SW480 (cell line): ENCODE measurements at places on chromosomes 2 and 18.

GRCh38 chr2:164734196-164734595 lies 107.4 kb downstream of the COBLL1 start:
- no peak for DNase-seq

DNA sequence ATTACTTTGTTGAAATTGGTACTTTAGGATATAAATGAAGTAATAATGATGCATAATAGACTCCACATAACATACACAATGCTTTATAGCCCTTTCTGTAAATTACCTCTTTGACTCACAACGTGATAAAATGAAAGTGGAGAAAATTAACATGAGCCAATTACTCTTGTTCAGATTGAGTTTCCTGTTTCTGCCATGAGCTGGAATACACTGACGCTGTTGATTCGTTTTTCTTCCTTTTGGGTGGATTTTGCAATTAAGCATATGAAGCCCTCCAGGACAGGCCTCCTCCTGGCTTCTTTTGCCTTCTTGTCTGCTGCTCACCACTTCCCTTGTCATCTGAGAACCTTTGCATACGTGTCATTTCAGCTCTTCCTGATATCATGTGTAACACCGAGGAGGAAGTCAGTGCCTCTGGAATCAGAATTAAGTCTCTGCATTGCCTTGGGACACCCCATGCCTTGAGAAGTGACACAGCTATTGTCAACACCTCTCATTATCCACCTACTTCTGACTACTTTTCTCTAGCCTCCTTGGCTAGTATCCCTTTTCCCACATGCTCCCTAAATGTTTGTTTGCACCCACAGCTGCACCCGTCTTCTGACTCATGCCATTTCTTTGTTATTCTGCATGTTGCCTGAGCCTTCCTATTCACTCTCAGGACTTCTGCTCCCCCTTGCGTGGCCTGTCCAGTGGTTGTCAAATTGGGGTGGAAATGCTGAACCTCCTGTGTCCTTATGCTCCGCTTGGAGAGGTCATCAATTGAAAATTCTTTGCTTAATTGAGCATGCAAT lies 134.1 kb downstream of the FMNL2 start:
- DNase-seq, result no peak

DNA sequence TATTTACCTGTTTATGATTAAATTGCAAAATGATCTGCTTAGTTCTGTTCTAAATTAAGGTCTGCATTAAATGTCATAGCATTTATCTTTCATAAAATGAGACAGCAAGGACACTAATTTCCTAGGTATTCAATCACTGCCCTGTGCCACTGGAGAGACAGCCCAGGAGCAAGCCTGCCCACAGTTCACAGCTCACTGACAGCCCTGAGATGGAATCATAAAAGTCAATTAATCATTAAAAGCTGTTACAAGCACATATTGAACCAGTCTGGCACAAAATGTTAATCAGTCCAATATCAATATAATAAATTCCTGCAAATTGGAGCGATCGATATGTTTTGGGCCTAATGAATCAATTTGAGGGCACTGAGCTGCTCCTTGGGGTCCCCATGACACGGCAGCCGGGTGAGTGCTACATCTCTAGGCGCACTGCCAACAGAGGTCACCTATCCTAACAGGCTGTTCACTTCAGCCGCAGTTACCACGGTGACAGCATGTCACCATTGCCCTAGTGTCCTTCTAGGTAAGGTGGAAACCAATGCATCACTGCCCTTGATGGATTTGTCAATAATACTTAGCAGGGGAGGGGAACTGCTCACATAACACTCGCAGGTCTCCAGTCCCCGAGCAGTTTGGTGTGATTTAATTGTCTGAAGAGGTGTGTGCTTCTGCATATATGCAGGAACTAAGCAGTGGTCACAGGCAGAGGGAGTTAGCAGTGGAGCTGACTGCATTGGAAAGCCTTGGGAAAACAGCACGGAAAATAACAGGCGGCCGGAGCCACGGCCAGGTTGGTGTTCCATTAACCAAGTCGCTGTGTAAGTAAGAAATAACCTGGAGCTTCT lies 47.3 kb downstream of the POU3F3 start:
- no peak for DNase-seq

DNA sequence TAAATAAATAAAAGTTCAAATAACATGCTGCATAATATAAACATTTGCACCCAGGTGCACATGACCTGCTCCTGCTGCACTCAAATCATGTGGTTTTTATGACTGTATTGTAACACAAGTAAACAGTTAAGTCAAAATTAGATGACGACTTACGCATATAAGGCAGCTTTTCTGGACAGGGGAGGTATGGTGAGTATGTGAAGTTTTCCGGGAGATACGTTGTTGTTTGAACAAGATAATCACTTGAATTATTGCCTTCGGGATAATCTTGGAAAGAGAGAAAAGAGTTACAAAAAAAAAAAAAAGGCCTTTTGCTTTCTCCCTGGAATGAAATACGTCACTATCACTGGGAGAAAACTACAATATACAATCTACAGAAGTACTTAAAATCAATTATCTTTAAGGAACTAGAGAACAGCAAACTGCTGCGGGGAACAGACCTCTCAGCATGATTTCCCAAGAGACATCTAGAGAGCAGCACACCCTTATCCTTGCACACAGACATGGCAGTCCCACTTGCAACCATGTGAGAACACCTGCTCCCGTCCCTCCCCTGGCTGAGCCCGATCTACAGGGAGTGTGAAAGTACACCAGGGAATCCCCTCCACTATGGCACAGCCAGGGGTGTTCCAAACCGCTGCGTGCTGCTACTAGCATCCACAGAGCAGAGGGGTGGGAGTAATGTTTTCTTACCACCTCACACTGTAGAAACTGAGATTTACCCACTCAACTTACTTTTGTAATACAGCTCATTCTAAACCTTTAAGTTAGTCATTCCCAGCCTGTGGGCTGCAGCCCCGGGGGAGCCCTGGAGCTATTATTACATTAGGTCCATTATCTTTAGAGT lies 26.3 kb downstream of the B4GALT6 start:
- no peak for DNase-seq

- DNase-seq, result no peak
Observed at GRCh38 chr2:225156853-225157451, 114.7 kb upstream of the DOCK10 start.

GRCh38 chr2:144858211-144858610 lies 338.3 kb upstream of the ZEB2 start:
- DNase-seq, result no peak

DNA sequence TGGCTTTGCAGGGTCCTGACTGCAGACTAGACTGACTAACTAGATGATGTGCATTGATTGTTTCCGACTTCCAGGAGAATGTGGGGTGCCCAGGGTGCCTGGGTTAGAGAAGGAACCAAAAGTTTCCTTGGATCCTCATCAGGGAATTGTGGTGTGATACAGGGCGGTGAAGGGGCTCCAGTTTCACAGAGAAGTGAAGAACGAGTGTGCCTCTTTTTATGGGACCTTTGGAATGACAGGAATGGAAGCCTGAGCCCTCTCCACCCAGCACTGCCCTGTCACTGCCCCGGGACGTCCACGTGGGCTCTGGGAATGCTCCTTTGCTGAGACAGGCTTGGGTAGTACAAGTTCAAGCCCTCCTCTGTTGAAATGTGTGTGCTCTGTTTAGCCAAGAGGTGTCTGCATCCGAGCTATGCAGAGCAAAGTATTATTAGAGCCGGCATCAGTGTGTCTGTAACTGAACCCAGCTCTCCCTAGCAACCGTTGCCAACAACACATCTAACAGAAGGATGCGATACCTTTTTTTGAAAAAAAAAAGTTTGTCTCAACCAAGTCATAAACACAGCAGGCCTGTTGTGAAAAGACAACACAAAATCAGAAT lies 183.6 kb downstream of the SMAD7 start:
- DNase-seq, result no peak
